ENCODE measurements at places on chromosomes 4 and X.
A peak's percentile ranks its signal among the peaks of the same experiment; 100 is the strongest.

DNA sequence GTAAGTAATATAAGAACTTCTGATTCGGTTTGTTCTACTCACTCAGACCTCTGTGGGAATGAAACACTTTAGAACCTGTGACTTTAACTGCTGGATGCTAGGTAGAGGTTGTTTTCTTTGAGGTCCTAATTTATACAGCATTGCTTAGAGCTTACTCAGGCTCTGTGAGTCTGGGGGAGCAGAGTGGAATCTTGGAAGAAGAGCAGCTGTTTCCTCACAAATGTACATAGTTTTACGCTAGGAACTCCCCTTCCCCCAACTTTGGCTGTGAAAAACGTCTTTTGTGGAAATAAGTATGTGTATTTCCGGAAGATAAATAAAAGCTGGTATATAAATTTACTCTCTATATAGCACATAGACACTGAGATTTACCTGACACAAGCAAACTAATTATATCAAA, 141.4 kb downstream of the NAA11 start:
- no peak for DNase-seq

- no peak for DNase-seq
Observed at GRCh38 chr4:56806666-56807065, 14.8 kb downstream of the SPINK2 start.

DNA sequence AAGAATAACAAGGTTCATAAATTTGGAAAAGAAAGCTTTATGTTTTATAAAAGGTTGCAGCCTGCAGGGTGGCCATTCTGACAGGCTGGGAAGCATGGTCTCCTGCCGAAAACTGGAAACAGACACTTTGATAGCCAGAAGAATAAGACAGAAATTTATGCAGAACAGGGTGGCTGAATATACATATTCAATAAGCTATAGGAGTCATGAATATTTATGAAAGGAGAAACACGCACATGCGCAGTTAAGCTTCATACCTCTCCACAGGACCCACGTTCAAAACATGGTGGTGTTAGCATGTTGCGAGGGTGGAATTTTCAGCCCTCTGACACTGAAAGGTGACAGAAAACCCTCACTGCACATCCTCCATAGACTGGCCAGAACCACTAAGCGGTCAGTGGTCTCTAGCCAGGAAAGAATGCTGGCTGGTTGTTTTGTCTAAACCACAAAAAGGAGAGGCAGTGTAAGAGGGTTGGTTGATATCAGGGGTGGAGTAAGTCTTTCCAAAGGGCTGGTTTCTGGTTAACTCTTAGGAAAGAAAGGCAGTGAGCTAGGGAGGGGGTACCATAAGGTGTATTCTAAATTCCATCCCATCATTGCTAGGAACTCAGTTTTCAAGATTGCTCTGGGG, 58.2 kb downstream of the ANXA10 start:
- DNase-seq: no peak

GRCh38 chrX:65744965-65745364, 77.5 kb downstream of the MSN start:
- DNase-seq: no peak

DNA sequence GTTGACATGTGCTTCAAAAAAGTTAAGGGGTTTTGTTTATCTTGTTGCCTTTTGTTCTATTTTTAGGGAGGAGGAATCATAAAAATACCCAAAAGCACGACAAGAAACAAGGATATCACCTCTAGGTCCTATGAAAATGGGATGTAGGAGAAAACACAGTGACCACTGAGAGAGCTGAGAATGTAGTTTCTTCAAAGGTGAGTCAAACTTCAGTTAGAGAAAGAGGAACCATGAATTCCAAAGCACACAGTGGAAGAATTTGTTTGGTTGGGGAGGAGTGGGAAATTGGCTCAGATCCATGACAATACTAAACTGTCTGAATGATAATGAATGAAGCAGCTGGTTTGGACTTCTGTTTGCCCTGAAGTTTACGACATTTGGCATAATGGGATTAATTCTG, 19.1 kb upstream of the FRYL start:
- DNase-seq: no peak

DNA sequence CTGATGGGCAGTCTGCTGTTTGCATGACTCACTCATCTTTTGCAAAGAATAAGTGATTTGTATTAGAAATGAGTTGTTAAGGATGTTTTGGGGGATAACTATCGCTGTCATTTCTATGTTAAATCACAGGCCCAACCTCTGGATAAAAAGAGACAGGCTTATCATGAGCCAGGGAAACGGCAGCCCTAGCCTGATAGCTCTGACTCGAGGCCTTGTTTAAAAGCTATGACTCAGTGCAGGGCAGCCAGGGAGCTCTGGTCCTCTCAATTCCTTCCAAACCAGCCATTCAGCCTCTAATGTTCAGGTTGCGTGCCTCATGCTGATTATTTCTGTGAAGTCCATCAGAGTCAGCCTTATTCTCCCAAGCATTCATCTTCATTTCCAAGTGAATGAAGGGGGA, 305.9 kb upstream of the HAND2 start:
- no peak for DNase-seq

- peak; percentile 91 for DNase-seq
Observed at GRCh38 chr4:56530269-56531148, 24.9 kb downstream of the ARL9 start.

DNA sequence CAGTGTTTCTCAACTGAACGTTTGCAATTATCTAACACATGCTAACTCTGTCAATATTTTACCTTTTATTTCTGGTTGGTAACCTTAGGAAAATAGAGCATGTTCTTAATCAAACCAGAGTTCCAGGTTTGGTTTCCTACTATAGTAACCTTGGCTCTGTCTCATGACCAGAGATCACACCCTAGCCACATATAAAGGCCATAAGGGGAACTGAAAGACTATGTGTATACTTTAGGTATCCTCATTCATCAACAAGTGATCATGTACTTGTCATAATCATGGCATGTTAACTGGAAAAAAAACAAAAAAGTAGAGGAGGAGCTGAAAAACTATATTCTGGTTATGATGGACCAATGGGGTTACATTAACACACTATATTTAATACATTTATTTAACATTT, 302.4 kb downstream of the TEX13A start:
- no peak for DNase-seq

GRCh38 chrX:152074163-152074562, 64.2 kb downstream of the MAGEA10 start:
- DNase-seq: no peak

- no peak for DNase-seq
Observed at GRCh38 chr4:85391589-85392410, 83.2 kb upstream of the ARHGAP24 start.

- no peak for DNase-seq
Observed at GRCh38 chrX:48789366-48790220, 3.2 kb downstream of the GATA1 start.

DNA sequence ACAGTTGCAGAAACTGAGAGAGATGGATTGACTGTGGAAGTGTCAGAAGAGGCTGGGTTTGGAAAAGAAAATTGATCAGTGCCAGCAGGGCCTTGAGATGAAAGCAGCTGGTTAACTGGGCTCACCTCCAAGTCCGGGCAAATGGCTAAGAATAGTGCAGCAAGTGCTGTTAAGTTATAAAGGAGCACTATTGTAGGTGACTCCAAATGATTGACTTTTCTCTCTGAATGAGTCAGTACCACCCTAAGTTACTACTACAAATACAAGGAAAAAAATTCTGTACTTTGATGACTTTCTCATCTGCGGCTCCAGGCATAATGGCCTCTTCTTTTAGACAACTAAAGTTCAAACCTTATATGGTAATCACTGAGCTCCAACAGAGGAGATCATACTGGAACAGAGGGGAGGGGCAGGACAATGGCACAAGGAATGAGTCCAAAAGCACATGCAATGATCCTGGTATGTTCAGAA, 733.4 kb upstream of the INTU start:
- no peak for DNase-seq

GRCh38 chrX:136021160-136021559, 35.9 kb downstream of the SLC9A6 start:
- DNase-seq: no peak

- DNase-seq: no peak
Observed at GRCh38 chr4:129550281-129550785, 454.4 kb downstream of the C4orf33 start.

DNA sequence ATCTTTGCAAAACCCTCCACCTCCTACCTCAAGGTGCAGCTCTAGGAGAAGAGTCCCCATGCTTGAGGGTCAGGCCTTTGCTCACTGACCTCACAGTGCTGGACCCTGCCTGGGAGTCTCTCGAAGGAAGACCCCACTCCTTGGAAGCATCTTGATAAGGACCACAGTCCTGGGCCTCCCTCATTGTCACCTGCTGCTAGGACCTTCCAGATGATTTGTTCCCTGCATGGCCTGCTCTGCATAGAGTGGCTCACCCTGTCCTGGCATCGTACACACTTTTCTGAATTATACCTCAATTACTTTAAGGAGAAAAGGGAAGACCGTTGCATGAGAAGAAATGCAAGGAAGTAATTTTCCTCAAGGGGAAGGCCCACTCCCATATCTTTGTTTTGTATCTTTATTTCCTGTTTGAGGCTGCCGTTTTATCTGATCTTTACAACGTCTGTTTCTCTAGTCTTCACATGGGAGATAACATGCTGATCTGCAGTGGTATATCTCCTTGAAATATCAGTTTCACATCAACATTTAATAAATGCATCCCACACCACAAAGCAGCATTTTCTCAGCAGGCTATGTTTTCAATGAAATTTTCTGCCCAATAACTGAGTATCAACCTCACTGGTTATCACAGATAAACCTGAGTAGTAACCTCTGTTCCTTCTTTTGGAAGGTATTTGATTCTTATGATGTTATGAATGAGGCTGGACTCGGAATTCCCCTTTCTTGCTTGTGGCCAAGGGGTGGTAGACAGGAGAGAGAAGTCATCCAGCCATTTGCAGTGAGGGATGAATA, 15.0 kb upstream of the AKAP17A start:
- peak; percentile 76 for DNase-seq

- no peak for DNase-seq
Observed at GRCh38 chr4:1048773-1049590, 37.6 kb downstream of the FGFRL1 start.

DNA sequence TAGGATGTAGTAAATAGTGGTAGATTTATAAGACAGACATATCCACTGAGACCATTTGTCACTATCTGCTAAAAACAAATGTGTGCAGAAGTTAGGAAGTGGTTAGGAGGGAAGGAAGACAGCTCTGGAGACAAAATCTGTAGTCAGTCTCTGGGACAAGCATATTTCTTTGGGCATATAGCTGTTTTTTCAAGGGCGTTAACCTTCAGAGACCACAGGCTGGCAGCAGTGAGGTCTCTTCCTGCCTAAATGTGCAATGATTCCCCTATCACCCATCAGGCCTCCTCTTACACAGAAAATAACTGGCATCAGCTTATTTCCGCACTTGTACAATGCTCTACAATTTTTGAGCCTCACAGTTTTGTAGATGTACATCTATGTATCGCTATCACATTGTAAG, 6.5 kb downstream of the TMEM150C start:
- no peak for DNase-seq

GRCh38 chr4:65983061-65983460, 312.8 kb upstream of the EPHA5 start:
- DNase-seq: no peak

DNA sequence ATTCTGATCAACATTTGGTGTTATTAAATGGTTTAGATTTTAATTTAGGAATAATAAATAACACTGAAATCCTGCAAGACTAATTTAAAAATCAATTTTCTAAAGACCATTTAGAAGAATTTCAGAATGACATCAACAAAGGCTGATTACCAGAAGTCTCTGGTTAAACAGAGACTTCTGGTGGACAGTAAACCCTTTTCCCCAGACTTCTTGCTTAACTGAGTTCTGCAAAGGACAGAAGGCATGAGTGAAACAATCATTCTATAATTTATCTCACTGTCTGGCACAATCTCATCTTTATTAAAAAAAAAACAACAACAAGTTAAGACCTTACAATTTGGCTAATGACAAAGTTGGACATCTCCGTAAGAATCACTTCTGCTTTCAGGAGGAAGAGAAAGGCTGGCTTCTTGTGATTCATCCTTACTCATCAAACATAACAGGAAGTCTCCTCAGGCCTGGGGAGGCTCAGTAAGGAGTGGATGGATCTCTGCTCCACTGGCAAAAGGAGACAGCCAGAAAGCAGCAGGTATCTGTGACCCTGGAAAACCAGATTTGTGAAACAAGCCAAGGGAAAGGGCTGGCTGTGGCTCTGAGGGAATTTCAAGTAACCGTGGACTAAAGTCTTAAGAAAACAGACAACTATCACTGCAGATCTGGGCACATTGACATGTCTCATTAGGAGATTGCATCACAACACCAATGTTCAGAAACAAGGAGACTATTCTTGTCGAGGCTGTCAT, 908 bp upstream of the TLR6 start:
- DNase-seq: no peak

GRCh38 chr4:100149190-100149589, 41.1 kb downstream of the DDIT4L start:
- DNase-seq: no peak

DNA sequence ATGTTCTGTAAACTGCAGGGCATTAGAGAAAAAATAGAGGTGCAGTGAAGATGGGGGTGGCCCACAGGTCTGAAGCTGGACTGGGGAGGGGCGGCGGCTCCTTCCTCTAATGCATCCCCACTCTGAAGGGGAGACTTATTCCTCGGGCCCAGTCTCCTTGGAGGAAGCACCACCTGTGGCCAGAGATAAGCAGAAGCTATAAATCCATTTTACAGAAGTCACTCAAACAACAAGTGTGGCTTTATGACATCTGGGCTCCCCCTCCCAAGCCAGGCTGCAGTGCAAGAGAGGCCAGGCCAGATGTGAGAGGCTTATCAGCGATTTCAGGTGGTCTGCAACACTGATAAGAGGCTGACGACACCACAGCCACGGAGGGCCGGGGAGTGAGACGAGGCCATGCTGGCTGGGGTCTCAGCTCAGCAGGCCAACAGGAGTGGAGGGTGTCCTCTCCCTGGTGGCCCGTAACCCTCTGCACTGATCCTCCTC, 15.8 kb downstream of the CYTL1 start:
- no peak for DNase-seq

GRCh38 chr4:185237175-185237574, 27.8 kb downstream of the SNX25 start:
- DNase-seq: no peak

GRCh38 chrX:9862525-9862924, 76.3 kb downstream of the SHROOM2 start:
- no peak for DNase-seq

- no peak for DNase-seq
Observed at GRCh38 chrX:3678328-3678727, 35.1 kb downstream of the PRKX start.

DNA sequence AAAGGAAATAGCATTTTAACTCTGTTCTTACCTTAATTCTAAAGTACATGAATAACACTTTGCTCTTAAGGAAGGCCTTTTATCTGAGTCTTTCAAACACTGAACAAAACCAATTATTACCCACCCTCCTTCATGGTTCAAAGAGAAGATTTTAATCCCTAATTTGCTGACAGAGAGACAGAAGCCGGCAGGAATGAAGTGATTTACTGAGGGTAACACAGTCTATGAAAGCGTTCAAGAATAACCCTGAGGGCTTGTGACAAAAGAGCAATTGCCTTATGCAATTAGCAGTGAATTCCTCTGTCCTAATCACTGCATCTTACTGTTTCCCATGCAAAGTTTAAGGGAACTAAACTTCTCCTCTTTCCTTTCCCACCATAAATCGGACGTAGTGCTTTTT, 144.1 kb downstream of the PACRGL start:
- no peak for DNase-seq

GRCh38 chr4:112185740-112186670, 40.8 kb downstream of the FAM241A start:
- no peak for DNase-seq

All from osteocyte (in vitro differentiated cells).